ENCODE measurements at places on chromosomes 6 and 20.

DNA sequence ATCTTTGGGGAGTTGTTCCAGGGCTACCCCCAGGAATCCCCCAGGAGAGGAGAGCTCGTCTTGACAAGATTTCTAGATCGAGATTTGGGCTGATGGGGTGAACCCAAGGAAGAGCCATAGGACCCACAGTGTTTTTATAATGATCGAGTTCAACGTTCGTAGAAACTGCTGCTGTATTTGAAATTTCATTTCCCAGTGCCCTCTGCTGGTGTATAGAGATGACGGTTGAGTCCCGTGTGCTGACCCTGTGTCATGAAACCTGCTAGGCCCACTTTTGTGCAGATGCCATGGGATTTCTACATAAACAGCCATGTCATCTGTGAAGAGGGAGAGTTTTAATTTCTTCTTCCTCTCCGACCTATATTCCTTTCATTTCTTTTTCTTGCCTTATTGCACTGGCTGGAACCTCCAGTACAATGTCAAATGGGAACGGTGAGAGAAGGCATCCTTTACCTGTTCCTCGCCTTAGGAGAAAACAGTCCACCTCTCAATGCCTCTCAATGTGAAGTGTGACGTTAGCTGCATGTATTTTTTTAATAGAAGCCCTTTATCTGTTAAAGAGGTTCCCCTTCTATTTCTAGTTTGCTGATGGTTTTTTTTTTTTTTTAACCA lies 28.6 kb upstream of the NTSR1 start:
- no peak for DNase-seq

GRCh38 chr20:46523696-46524328 lies 10.5 kb upstream of the ZNF334 start:
- no peak for DNase-seq

GRCh38 chr6:12958052-12958706 lies 241.6 kb downstream of the PHACTR1 start:
- peak; percentile 24 for DNase-seq

- no peak for DNase-seq
These were observed 22.7 kb downstream of the PIM1 start for GRCh38 chr6:37192666-37193065.

DNA sequence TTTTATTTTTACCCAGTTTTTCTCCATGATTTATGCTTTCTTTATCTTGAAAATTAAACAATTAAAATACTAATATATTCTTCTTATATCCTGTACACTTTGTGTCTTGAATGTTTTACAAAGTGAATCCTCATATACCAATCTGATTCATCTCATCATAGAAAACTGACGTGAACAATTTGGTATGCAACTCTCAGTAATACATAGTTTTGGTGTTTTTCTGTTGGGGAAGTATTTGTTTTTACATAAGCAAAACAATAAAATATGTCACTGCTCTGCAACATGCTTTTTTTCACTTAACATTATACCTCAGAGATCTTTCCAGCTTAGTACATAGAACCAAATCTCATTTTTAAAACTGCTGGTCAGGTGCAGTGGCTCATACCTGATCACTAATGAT lies 14.7 kb downstream of the DNAAF9 start:
- no peak for DNase-seq

DNA sequence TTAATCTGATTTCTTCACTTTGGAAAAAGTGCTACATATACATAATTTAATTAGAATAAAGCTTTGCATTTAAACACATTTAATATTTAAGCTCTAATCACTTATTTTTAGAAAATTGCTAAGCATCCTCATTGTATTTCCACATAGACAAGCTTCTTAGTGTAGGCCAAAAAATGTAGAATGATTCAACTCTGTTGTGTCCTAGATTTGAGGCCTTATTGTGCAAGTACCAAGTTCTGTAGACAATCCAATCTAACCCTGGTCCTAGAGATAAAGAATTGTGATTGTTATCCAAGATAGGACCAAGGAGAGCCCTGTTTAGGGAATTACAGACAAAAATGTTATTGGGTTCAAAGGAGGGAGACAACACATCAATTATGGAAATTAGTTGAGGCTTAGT lies 27.6 kb downstream of the MRAP2 start:
- no peak for DNase-seq

DNA sequence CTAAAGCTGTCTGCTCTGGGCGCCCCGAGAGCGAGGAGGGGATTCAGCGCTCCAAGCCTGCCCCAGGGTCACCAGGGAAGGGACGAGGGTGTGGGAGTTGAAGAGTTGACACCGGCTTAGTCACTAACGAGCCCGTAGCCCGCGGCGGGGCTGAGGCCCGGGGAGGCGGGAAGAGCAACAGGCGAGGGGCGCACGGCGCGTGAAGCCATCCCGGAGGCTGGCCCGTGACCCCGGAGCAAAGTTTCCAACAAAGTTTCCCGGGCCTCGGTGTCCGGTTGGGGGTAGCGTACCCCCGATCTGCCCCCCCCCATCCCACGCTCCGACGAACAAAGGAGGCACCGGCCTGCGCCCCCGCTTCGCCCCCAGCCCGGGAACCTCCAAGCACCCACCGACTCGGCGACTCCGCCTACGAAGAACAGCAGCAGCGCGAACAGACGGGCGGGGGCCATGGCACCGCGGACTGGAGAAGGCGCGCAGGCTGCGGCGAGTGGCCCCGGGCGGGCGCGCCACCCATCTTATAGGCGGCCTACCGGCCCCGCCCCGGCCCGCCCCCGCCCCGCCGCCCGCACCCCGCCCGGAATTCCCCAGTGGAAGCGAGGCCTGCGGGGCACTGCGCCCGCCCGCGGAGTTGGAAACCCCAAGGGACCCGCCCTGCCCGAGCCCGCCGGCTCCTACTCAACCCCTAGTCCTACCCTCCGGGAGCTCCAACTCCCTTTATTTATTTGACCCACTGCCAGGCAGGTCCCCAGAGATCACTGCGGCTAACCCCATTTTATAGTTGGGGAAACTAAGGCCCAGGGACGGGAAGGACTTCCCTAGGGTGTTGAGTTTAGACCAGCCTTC lies at the start of gene SDC4:
Gene SDC4, minus strand, starts transcription at position 489 of the 843 bp plus-strand sequence. Its CDS starts 40 bp downstream, at position 449.
- DNase-seq, result no peak

GRCh38 chr6:88914180-88914579 lies 49.2 kb downstream of the RNGTT start:
- DNase-seq, result no peak

GRCh38 chr6:170234419-170234818 lies 56.5 kb downstream of the DLL1 start:
- no peak for DNase-seq

DNA sequence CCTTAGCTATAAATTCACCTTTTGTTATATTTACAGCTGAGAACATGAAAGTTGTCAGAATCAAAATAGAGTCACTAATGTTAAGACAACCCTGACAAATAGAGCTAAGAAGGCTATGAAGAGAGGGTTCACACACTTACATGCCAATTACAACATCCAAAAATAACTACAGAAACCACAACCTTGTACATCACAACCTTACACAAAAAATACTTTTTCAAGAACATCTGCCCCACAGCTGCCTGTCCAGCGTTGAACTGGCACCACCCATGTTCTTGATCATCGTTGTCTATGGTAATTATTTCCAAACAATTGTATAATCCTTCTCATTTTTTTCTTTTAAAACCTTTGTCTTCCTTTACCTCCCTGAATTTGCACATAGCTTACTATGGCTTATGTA lies 231.2 kb upstream of the FKBP1C start:
- DNase-seq, result no peak

DNA sequence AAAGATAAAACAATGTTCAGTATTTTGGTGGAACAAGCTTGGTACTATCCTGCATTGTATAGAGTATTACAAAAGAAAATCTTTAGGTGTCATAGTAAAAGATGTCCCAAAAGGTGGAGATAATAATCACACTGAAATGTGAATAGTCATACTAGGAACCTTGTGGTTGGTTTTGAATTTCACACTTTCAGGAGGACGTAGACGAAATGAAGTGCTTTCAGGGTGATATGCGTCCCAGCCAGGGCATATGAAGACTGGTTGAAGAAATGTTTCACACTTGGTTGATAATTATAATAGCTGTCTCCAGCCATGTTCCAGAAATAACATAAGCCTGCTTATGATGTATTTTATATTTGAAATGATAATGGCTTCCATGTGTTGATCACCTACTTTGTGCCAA lies 60.4 kb downstream of the SCAND1 start:
- DNase-seq, result no peak

DNA sequence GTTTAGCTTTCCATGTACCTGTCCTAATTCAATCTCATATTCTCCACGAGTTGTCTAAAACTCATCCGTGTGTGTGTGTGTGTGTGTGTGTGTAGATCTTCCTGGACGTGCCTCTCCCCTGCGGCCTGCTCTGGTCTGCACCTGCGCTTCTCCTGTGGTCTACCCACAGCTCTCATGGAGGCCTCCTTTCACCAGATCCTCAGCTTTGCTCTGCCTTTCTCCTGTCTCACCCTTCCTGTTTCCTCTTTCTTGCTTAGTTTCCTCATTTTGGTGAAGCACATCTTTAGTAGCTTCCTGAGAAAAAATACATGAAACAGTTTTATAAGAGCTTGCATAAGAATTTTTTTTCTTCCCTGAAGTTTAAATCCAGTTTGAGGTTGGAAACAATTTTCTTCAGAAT lies 18.1 kb downstream of the SLX4IP start:
- no peak for DNase-seq

- DNase-seq, result no peak
These were observed 141.5 kb upstream of the AGPAT4 start for GRCh38 chr6:161415302-161415855.

GRCh38 chr20:22819112-22819511 lies 216.0 kb upstream of the SSTR4 start:
- DNase-seq, result no peak

DNA sequence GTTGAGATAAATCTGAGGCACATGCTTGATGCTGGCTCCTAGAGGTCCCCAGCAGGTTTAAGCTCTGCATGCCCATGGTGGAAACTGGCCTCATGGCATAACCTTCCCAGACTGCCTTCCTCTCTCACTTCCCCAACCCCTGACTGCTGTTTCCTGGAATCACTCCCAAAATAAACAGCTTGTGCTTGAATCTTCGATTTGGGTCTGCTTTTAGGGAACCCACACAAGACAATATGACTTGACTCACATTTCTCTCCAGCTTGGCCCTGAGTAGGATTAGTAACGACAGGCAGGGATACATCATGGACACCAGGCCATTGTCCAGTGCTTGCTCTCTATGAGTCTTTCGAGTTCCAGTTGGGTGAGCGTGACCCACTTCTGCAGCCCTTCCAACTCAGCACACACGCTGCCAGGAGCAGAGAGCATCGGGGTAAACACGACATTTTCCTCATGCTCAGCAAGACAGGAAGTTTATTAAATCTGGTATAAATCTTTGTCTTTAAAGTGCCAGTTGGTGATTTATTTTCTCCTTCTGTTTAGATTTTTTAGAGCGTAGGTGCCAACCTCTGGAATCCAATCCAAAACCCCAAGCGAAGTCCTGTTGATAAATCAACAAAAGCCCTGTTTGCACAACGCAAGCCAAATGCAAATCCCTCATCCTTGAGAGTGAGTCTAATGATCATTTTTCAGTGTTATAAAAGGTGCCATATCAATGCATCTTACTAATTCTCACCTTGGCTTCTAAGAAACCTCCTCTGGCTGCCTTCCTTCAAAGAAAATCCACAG lies 135.0 kb downstream of the FOXA2 start:
- peak; percentile 28 for DNase-seq

DNA sequence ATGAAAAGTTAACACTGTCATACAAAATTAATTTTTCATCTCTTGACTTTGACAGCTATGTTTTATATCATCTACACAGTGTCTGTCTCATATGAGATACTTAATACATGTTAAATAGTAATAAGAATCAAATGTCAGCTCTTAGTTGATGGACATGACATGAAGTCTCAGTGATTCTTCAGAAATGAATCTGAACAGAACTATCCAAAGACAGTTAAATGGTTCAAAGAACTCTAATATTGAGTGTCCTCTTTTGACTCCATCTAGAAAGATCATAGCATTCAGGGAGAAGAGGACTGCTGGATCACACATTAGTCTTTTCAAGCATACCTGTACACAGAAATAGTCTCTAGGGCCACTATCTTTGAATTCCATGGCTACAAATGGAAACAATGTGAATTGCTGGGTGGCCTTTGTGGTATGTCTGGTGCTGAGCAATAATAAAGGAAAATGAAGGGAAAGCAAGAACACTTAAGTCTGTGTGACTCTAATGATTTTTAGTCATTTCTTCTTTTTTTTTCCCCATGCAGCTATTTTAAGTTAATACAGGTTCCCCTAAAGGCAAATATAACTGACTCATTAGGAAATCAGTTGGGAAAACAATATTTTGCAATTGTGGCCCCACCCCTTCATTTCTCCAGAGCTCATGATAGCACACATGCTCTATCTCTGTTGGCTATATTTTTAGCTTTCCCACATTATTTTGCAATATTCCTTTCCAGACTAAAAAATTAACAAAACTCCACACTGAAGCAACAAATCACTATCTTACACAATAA lies 367.5 kb downstream of the GRIK2 start:
- DNase-seq, result no peak

- DNase-seq, result peak; percentile 99
These were observed at the start of gene TPX2 for GRCh38 chr20:31738729-31739549. TSS of gene TPX2 (plus strand) at chr20:31739290. CDS start at chr20:31757477, 18,187 bp downstream.

DNA sequence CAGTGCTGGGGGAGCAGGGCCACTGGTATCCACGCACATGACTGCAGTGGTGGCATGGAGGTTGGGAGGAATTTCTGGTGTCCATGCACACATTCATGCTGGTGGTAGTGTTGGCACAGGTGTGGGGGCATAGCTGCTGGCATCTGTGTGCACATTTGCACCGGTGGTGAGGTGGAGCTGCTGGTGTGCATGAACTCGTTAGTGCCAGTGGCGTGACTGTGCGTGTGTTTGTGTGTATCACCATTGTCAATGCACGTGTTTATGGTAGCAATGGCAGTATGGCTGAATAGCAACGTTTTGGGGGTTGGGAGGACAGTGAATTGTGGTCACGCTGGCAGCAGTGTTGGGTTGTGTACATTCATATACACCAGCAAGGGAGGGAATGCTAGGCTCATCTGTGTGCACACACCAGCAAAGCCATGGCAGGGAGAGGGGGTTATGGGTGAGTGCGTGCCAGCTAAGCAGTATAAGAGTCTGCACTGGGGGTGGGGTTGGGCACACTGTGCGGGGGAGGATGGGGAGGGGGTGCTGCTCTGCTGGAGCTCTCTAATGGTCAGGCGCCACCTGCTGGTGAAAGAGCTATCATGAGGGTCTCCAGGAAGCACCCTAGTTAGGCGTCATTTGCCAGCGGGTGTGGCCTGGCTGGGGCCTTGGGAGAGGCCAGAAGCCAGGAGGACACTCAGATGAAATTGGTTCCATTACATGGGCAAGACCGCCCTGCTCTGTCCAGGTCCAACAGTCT lies 626.1 kb upstream of the ID4 start:
- no peak for DNase-seq

DNA sequence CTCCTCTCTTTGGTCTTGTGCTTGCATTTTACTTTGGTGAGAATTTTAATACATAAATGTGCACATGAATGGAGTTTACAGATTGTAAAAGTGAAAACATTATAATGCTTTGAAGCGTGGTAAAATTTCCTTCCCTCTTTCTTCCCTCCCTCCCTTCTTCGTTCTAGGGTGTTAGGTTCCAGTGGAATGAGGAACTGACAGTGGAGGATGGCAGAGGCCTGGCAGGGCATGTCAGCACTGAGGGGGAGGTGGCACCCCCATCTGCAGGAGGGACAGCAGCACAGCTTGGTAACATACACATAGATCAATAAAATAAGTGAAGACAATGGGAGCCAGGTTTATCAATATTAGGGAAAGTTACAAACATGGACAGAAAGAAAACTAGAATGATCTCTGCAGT lies 47.5 kb downstream of the RNASET2 start:
- DNase-seq, result no peak
